ENCODE measurements at places on chromosomes 16 and 17.

GRCh38 chr16:17852977-17853702, 382.4 kb upstream of the XYLT1 start:
- no peak for DNase-seq

DNA sequence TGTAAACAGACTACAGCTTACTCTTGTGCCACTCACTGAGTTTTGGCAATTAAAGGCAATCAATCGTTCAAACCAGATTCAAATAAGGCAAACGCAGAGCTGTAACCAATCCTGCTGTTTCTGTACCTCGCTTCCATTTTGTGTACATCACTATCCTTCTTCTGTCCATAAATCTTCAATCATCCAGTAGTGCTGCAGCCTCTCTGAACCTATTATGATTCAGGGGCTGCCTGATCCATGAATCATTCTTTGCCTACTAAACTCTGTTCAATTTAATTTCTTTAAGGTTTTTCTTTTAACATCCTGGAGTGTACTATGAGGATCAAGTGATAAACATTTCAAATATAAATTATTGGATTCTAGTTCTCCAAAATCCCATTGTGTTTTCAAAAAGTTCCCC, 93.9 kb downstream of the CEP112 start:
- no peak for DNase-seq

- DNase-seq, result no peak
These were observed 85.6 kb downstream of the FOXL1 start for GRCh38 chr16:86663685-86664521.

DNA sequence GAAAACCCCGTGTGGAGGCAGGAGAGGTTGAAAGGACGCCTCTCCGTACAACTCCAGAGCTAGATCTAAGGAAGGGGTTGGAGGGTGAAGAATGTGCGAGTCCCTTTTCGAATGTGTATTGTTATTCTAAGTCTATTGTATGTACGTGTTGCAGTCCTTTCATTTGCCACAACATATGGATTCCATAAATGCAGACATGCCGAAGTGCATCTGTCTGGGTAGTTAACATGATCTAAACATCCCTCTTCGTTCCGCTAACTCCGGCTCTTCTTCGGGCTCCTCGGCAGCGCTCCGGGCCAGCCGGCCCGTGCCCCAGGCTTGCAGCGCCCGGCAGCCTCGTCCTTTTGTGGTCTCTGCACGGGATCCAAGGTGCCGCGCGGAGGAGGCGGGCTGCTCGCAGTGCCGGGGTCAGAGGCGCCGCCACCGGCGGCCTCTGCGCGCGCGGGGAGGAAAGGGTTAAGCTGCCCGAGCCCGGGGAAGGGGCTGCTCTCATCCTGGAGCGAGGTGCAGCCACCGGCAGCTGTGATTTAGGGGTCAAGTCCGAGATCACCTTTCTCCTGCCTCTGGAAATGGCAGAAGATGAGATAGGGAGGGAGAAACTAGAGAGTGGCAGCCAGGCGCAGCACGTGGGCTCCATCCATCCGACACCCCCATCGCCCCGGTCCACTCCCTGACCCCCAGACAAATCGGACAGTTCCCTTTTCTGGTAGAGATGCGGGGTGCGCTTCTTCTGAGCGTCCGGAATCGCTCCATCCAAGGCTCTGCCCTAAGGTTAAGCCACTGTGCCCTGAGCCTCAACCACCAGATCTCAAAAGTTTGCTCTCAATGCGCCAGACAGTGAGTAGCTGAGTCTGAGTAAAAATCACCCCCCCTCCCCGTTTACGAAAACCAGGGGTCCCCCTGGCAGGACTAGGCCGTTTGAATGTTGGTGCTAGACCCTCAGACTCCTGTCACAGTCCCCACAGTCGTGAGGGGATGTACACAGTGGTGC, 15.1 kb upstream of the ZFHX3 start:
- DNase-seq, result no peak

- DNase-seq, result peak; percentile 49
These were observed 787 bp downstream of the AMDHD2 start for GRCh38 chr16:2520784-2521531.

DNA sequence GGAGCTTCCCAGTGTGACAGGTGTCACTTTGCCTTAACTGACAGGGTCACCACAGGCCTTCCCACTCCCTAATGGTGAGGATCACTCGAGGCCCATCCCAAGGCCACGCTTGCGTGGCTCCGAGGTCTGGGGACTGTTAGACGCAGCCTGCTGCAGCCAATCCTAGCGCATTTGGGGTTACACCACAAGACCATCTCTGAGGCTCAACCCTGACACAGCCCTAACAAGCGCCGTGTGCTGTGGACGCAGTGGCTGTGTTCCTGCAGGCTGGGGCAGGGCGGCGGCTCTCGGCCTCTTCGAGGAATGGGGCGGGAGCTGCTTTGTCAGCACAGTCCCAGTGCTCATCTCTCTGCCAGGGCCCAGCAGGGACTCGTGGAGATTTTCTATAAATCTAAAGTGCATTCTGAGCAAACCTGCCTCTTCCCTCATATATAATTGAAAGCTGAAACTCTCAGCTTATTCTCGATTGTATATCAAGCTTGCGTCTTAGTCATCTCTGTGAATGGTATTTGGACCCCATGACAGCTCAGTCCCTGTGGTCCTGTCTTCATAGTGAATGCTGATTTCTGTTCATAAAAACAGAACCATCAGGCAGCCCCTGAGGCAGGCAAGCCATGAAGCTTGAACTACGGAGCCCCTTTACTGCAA, 65.8 kb upstream of the CHMP6 start:
- DNase-seq, result no peak

GRCh38 chr17:13558588-13558987, 43.1 kb downstream of the HS3ST3A1 start:
- DNase-seq, result no peak

DNA sequence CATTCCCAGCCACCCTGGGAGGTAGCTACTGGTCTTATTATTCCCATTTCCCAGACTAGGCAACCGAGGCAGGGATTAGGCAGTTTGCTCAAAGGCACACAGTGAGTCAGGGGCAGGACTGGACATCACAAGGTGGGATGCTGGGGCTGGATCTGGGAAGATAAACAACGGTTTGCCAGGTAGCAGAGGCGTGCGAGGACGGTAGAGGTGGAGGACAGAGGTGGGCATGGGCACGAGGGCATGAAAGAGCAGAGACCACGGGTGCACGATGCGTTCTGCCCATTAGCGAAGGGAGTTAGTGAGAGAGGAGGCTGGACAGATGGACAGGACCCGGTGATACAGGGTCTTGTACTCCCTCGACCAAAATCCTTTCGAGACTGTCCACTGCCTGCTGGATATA, 148.0 kb downstream of the SDK2 start:
- DNase-seq, result peak; percentile 32

- no peak for DNase-seq
These were observed 2.0 kb upstream of the KRTAP9-6 start for GRCh38 chr17:41263212-41263611.

GRCh38 chr16:9090101-9090959, 1.1 kb upstream of the HAPSTR1 start:
- peak; percentile 73 for DNase-seq

- DNase-seq, result no peak
These were observed 124.2 kb upstream of the N4BP1 start for GRCh38 chr16:48734220-48734619.

GRCh38 chr17:64306850-64307463, 43.9 kb upstream of the TEX2 start:
- no peak for DNase-seq

DNA sequence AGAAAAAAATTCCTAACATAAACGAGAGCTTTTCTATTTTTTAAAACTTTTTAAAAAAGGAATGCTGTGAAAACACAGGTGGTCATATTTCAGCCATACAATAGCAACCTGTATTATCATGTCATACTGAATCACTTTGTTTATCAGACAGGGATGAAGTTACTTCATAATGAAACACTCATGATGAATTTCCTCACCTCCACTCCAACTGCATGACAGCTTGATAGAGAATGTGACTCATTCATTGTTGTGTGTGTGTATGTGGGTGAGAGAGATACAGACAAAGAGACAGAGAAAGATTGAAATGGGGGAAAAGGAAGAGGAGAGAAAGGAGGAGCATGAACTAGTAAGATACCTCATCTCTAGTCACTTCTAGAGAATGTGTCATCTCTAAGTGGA, 109.0 kb downstream of the SYCE1L start:
- no peak for DNase-seq

DNA sequence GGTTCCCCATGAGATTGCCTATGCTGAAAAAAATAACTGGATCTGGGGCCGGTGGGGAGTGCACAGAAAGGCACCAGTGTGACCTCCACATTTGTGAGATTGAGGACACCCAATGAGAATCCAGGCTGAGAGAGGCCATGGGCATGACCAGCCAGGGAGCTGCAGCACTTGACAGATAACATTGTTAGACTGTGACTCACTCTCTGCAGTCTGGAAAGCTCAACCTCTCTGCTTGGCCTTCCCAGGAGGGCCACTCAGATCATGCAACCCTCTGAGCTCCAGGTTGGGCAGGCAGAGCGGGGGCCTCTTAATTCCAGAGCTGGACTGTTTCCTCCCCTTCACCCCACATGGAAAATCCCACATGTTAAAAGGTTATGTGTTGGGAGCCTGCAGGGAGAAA, 30.1 kb downstream of the FZD2 start:
- DNase-seq, result peak; percentile 18

DNA sequence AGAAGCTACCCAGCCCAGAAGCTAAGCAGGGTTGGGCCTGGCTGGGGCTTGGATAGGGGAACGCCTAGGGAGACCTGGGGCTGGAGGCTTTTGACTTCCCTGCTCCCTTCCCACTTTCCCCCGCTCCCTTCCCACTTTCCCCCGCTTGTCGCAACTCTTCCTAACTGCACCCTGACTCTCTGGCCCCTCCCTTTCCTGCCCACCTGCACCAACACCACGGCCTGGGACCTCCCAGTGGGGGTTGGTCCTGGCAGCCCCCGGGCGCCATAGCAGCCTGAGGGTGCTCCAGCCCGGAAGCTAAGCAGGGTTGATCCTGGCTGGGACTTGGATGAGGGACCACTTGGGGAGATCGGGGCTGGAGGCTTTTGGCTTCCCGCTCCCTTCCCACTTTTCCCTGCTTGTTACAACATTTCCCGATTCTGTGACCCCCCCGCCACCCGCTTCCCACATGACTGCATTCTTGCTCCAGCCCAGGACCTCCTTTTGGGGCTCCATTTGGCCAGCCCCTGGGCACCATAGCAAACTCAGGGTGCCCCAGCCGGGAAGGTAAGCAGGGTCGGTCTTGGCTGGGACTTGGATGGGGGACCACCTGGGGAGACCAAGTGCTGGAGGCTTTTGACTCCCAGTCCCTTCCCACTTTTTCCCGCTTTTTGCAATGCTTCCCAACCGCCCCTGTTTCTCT, 2287.0 kb downstream of the TP53TG3F start:
- no peak for DNase-seq

DNA sequence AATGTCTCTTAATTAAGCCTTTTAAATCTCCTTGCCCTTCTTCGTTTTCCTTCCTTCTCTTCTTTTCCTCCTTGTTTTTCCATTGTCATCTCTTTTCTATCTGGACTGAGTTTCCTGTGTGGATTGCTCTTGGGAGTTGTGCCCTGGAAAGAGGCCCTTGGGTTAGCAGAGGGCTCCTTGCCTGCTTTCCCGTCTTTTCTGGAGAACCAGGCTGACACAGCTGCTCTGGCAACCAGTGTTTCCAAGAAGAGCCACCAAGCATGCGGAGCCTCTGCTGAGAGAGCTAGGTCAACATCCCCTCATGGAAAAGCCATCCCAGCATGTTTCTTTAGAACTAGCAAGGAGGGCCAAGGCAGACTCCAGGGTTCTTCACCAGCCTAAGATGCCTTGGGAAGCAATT, 75.4 kb downstream of the HLF start:
- DNase-seq, result no peak

- no peak for DNase-seq
These were observed 9.5 kb downstream of the ABCA9 start for GRCh38 chr17:69050999-69051775.

DNA sequence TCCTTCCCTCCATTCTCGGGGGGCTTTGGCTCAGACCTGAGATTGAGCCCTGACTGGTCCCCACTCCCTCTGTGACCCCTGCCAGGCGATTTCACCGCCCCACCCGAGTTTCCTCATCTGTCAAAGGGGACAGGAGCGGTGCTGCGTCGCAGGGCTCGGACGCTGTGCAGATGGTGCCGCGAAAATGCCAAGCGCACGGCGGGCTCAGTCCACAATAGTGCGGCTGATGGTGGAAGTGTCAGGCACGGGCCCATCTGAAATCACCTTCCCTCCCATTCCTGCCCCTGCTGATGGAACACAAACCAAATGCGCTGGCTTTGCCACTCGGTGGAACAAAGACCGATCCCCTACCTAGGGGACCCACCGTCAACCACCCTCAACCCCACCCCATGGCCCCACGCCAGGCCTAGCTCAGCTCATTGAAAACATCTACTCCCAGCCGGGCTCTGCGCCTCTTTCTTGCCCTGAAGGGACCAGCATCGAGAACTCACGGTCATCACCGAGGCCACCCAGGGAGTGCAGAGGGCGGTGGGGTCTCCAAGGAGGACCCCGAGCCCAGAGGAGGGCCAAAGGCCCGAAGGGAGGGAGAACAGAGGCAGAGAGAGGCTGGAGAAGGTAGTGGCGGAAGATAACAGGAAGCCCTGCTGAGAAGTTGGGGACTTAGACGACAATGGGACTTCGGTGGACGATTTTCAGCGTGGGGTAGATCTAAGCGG, 1.4 kb downstream of the CARHSP1 start:
- DNase-seq, result no peak

DNA sequence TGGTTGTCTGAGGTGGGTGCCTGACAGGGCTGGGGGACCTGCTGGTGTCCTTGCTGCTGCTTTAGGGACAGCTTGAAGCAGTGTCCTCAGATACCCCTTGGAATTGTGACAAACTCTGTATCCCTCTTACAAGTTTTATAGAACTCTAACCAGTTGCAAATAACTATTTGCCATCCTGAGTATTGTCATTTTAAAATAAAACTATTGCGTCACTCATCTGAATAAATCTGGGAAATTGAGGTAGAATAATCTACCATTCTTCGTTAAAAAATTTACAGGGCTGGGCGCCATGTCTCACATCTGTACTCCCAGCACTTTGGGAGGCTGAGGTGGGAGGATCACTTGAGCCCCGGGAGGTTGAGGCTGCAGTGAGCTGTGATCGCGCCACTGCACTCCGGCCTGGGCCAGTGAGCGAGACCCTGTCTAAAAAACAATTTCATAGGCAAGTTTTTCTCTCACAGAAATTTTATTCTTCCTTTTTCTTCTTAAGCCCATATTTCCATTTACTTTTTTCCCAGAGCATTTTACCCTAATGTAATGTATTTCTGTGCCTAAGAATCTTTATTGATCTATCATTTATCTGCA, 14.2 kb downstream of the ZNF750 start:
- DNase-seq, result peak; percentile 57

DNA sequence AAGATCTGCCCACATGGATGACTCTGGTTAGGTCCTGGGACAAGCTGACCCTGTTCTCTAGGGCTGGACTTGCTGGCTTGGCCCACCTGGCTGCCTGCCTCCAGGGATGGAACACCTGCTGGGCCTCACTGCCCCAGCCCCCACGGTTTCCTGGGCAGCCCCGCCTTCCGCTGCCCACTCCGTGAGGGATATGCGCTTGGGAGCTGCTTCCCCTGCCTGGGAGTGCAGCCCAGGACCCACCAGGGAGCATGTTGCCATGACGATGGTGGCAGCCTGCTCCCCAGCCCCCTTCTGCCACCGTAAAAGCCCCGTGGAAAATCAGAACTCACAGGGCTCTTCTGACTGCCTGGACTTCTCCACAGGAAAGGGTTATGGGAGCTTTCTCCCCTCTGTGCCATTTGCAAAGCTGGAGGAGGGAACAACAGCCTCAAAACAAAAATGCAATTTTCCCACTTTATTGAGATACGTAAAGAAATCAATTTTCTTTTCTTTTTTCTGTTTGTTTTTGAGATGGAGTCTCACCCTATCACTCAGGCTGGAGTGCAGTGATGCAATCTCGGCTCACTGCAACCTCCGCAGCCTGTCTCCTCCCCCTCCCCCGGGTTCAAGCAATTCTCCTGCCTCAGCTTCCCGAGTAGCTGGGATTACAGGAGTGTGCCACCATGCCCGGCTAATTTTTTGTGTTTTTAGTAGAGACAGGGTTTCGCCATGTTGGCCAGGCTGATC, 18.0 kb upstream of the GAS7 start:
- no peak for DNase-seq

All from natural killer cell treated with Interleukin-12 subunit alpha and Interleukin-12 subunit beta and Interleukin-15 and Interleukin-18, amount 100 ng/mL, for 72 hours (primary cell).